ENCODE measurements at places on chromosomes 6 and 20.

DNA sequence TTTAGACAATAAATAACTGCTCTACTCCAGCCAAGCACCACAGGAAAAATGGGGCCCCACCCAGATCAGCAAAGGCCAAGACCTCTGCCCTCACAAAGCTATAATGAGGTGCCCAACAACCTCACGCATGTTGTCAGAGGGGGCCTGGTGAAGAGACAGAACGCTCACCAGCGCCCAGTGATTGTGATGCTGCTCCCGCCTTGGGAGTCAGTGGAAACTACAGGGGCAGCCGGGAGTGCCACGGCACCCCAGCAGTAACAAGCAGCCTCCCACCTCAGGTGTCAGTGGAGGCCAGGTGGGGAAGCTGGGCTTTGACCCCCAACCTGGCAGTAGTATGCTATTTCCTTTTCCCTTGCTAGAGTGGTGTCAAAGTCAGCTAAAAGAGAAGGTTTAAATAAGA lies 47.4 kb downstream of the TCP11 start:
- DNase-seq = no peak

- DNase-seq = no peak
These were observed 507.5 kb upstream of the SULF2 start for GRCh38 chr20:48292806-48293205.

DNA sequence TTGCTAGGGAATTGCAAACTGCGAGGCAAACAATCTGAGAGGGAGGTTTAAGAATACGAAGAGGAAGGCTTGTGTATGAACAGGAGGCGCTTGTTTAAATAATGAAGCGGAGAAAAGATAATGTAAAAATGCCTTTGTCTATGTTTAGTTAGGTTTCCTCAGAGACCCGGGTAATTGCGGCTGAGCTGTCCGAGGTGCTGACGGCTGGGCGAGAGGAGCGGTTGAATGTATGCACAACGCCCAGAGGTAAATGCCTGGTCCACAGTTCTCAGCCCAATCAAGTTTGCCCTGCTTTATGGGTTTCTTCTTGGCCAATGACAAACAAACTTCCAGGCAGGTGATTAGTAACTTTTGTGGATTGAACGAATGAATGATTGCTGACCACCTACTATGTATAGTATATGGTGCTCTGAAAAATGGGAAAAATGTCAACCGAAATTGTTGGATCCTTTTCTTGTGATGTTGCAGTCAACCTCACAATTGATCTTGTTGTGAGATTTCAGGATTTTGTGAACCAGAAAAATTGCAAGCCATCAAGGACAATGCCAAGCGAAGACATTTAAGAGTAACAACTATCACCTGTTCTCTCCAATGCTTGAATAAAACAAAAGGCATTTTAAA lies 38.3 kb upstream of the SLC32A1 start:
- DNase-seq = no peak

DNA sequence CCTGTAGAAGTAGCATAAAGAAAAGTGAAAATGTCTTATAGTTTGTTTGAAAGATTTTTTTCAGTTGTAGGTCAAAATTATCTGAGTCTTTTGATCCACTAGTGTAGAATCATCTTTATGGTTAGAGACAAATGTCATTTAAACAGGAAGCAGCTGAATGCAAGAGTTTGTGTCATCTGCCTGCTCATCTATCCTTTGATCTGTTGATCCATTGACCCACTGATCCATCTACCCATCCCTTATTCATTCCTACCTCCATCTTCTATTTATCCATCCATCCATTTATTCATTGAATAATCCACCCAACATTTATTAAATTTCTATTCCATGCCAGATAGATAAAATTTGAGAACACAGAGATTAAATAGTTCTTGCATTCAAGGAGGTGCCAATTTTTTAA lies 62.6 kb downstream of the MKKS start:
- no peak for DNase-seq

- DNase-seq = no peak
These were observed 140.3 kb upstream of the MCHR2 start for GRCh38 chr6:100134297-100134696.

DNA sequence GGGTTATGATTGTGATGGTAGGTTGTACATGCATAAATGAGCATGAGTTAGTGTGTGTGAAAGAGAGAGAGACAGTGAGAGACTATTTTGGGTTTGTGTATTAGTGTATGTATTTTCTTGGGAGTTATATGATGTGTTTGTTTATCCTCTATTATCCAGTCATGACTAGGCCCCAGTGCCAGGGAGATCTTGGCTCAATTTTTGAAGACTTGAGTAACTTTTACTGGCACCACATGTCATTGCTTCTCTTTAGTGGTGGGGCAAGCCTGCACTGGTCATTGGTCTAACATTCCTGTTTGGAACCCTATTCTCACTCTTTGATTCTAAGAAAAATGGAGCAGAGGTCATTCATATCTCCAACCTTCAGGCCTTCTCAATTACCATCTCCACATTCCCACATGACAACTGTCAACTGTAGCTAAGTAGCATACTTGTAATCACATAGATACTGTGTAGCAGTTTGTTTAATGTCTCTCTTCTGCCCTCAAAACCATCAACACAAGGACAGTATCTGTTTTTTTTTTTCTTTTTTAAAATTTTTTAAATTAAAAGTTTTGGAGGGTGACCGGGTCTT lies 8.8 kb downstream of the L3MBTL1 start:
- DNase-seq = no peak

DNA sequence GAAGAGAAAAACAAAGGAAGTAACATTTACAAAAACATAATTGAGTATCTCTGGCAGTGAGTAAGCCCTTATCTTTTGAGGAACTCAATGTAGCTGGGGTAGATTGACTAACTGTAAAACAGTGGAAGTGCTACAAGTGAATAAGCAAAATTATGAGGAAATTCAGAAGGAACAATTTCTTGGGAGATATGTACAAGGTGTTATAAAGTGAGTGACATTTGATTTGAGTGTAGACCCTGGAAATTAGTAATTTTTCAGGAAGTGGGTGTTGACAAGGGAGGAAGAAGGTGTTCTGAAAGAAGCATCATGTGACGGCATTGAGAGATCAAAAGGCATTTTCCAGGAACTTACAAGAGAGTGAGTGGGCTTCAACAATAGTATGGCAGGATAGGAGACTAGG lies 22.2 kb downstream of the XRN2 start:
- no peak for DNase-seq

- DNase-seq = no peak
These were observed 487.4 kb downstream of the TENT5A start for GRCh38 chr6:81265106-81265505.

GRCh38 chr6:12279322-12280091 lies 10.7 kb upstream of the EDN1 start:
- DNase-seq = no peak

- DNase-seq = no peak
These were observed 598.4 kb upstream of the ZNF337 start for GRCh38 chr20:26295006-26295405.

GRCh38 chr20:15627501-15627903 lies 945.7 kb downstream of the KIF16B start:
- no peak for DNase-seq

DNA sequence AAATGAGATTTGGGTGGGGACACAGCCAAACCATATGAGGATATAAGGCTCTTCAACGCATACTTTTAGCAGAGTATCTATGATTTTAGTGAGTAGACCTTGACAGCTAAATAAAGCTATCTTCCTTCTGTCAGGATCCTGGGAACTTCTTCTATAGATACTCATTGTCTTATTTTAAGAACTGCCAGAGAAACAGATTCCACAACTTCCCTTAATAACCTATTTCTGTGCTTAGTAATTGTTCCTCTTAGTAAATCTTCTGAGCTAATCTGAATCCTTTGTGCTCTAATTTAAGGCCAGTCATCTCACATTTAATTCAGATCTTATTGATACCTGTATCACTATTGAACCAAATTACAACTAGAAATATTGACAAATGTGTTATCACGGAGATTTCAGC lies 64.0 kb upstream of the CEP85L start:
- DNase-seq = no peak

DNA sequence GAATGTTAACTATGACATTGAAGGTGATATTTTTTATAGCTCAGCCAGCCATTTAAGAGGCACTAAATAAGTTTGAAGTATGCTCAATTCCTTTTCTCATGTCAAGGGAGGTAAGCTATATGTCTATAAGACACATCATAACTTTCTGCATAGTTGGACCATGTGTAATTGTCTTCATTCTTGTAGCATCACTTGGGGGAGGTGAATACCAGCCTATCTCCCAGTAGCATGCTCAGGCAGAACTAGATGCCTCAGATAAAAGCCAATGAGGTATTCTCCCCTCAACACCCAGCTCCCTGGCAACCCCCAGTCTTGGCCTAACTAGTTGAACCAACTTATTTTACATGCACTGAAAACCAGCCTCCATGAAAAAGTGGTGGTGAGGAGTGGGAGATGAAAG lies 158.3 kb upstream of the JAG1 start:
- no peak for DNase-seq

GRCh38 chr6:305371-306206 lies 13.3 kb downstream of the DUSP22 start:
- no peak for DNase-seq

DNA sequence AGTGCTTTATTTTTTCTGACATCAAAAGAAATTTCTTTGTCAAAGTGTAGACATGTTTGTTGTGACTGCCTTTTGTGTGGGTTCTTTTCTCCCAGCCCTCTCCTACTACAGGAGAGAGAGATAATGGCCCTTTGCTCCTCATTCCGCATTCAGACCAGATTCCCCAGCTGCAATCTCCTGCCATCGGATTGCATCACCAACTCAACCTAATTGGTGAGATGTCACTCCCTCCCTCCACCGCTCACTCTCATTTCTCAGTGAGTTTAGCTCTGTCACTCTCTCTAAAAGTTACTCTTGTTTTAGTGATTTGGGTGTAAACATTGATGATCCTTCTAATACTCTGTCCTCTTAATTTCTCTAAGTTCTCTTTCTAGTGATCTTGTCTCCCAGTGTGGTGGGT lies 22.7 kb downstream of the UTRN start:
- no peak for DNase-seq

GRCh38 chr20:61806314-61806713 lies 259.4 kb downstream of the TAF4 start:
- DNase-seq = no peak

DNA sequence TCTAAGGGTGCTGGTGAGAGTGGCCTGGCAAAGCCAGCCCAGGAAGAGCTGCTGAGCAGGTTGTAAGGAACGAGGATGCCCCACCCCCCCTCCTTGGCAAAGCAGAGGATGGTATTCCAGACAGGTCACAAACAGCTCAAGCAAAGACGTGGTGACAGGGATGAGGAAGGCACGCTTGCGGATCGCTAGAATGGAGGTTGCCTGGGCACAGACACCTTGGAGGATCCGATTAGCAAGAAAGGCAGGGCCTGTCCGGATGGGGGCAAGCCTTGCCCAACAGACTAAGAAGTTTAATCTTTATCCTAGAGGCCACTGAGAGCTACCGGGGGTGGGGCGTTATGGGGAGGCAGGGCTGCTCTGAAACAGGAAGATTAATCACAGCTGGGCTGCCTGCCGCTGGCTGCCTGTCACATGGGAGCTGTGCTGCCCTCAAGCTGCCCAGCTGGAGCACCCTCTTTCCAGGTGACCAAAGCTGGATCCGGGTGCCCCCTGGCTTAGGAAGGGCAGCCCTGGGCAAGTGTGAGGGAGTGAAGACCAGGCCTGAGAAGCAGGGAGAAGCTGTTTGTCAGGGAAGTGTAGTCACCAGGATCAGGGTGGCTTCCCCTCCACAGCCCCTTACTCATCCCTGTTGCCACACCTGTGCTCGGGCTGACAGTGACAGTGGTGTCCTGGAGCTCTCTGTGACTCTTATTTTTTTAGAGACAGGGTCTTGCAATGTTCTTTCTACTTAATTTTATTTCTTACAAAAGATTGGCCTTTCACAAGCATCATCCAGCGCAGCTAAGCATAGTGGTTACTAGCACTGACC lies 9.1 kb upstream of the MAPK13 start:
- DNase-seq = no peak

- DNase-seq = no peak
These were observed 286.2 kb upstream of the EXOC2 start for GRCh38 chr6:978937-979685.

GRCh38 chr6:11262242-11262641 lies 29.8 kb upstream of the NEDD9 start:
- DNase-seq = no peak

DNA sequence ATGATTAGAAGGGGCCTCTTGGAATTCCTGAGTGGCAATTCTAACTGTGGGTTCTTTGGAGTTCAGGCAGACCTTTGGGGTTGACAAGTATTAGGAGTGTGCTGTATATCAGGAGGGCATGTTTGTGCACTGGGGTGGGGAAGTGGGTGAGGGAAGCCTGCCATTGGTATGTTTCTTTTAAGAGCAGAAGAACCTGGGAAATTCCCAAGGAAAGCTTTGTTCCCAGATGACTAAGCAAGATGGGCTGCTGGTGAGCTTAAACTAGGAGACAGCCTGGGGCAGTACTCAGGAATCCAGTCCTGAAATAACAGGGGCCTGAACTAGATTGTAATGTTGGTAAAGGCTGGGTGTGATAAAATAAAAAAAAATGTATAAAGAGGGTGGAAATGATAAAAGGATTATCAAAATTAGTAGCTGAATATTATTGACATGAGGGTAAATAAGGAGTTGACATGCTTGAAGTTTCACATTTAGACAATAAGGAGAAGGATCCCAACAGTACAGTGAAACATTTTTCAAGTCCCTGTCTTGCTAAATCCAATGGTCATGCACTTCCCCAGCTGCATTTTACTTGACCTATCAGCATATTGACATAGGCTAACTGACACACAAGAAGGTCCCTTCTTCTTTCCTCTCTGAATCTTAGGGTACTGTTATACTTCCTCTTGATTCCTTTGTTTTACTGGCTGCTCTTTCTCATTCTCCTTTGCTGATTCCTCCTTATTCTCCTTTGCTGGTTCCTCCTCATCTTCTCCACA lies 18.4 kb upstream of the IFNGR1 start:
- DNase-seq = no peak

GRCh38 chr20:32513031-32513866 lies 71.9 kb downstream of the NOL4L start:
- no peak for DNase-seq

DNA sequence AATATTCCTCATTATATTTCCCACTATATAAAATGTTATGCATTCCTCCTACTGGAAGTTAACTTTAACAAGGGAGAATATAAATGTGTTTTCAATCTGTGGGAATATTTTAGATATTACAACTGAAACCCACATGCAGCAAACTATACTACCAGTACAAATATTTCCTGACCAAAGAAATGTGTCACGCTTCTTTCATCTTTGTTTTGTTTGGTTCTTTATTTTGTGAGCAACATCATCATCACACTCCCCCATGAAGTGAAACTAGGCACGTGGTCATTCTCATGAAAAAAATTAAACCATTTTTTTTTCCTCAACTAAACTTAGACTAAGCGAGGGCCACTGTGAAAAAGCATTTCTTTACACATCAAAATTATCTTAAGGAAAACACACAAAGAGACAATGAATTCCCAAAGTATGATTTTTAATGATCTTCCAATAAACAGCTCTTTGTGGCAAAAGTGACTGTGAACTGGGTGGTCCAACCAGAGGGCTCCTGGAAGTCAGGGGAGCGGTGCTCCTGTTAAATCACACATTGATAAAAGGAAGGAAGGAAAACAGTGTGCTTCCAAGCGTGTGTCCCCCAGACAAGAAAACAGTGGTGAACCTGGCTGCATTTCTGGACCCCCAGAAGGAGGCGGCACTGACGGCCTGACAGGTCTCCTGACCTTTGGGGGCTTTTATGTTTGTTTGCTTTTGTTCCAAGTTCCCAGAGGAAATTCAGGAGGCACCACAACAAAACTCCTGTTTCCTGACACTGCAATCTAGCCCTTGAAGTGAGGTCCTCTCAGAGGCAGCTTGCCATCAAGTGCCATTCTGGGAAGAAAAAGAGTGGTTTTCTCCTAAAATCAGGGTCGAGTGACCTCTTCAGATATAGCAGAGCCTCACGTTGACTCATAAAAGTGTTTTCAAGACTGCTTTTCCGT lies 166.8 kb upstream of the FOXQ1 start:
- no peak for DNase-seq

All from brain pericyte (primary cell).